ENCODE measurements at places on chromosomes 5 and 9.

DNA sequence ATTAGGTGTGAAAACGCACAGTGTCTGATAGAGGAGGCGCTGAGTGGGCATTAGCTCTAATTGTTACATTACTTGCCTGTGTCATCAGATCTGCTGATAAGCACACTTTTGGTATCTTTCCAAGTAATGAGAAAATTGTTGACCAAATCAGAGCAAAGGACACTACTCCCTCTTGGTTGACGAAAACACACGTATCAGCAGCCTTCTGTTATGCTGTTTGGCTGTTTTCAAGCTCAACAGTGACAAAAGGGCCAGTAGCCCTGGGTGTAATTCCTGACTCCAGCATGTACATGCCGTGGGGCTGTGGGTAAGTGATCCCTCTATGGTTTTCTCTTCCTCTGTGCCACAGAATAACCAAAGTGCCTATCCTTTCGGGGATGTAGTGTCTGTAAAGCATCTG, 151.4 kb downstream of the AUH start:
- no peak for DNase-seq

DNA sequence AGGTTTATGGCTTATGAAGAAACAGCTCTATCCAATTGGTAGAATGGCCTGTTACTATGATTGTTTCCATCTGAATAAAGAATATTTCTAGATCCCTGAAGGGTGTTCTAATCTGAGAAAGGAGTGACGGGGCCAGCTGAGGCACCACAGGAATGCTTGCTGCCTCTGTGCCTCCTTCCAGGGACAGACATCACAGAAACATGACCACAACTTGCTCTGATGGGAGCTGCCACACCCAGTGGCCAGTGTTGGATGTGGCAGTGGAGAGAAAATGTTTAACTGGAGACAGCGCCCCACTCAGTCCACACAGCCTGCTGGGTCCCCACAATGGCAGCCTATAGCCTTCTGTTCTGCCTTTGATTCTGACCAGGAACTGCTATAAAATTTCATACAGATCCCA, 38.6 kb upstream of the TESK1 start:
- DNase-seq: no peak

GRCh38 chr9:35142037-35142436, 19.8 kb upstream of the UNC13B start:
- no peak for DNase-seq

DNA sequence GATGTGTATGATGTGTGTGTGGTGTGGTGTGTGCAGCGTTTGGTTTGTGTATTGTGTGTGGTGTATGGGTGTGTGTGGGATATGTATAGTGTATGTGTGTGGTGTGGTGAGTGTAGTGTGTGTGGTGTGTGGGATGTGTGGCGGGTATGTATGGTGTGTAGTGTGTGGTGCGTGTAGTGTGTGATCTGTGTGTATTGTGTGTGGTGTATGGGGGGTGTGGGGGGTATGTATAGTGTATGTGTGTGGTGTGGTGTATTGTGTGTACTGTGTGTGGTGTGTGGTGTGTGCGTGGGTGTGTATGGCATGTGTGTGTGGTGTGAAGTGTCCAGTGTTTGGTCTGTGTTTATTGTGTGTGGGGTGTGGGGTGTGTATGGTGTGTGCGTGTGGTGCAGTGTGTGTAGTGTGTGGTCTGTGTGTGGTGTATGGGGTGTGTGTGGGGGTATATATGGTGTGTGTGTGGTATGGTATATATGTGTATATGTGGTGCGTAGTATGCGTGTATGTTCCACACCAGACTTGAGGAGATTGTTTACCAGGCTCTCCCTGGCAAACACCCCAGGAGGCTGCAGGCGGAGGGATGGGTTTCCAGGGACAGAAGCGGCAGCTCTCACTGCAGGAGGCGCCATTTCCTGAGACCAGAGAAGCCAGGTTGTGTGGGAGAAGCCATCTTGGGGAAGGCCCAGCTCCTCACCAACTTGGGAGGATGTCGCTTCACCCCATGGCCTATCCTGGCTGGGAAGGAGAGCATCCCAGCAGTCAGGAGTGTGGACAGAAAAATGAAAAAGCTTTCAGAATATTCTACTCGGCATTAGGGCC, 138.1 kb downstream of the NXNL2 start:
- no peak for DNase-seq

GRCh38 chr9:34218446-34218845, 39.6 kb downstream of the UBAP1 start:
- no peak for DNase-seq

DNA sequence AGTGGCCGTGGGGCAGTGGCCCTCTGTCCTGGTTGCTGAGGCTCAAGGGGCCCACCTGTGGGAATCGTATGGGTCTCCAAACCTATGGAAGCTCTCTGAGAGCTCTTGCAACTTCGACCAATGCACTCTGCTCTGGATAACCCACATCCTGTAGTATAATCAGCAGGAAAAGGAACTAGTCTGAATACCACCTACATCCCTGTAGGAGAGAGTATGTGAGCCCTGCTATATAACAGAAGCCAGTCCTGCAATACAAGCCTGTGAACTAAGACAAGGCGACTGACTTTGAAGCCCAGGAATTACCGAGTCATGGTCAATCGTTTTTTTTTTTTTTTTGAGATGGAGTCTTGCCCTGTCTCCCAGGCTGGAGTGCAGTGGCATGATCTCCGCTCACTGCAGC, 29.8 kb upstream of the BICD2 start:
- DNase-seq: no peak

DNA sequence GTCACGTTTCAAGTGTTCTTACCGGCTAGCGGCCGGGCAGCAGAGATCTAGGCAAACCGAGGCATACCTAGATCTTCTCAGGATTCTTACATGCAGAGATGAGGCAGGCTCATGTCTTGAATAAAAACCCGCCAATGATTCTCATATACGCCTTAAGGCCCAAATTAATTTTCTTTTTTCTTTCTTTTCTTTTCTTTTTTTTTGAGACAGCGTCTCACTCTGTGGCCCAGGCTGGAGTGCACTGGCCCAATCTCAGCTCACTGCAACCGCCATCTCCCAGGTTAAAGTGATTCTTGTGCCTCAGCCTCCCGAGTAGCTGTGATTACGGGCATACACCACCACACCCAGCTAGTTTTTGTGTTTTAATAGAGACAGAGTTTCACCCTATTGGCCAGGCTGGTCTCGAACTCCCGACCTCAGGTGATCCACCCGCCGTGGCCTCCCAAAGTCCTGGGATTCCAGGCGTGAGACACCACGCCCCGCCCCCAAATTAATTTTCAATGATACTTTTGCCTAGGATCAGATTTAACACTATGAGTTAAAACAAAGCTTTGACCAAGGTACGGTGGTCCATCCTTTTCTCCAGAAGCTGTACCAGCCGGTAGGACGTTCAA, 1.5 kb downstream of the C9orf40 start:
- no peak for DNase-seq

GRCh38 chr9:4769321-4770080, 23.2 kb upstream of the RCL1 start:
- no peak for DNase-seq

GRCh38 chr5:141910271-141910673, 13.4 kb upstream of the DELE1 start:
- DNase-seq: no peak

- DNase-seq: no peak
Measured at GRCh38 chr9:36862206-36863145, 171.6 kb downstream of the PAX5 start.

- no peak for DNase-seq
Measured at GRCh38 chr5:135119481-135119880, 85.5 kb upstream of the PITX1 start.

DNA sequence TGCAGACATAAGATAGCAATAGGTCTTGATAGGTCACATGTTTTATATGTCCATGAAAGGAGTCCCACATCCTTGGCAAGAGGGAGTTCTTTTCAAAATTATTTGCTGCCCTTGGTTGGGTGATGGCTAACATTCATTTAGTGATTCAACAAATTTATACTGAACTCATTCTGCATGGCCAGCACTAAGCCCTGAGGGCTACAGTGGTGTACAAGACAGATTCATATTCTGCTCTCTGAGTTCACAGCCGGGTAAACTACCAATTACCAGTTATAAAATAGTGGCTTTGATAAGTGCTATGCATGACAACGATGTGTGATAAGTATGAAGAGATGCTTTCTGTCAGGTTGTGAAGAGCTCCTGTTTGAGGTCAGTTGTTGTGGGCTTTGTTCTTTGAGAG, 340.0 kb downstream of the GABRG2 start:
- DNase-seq: no peak

DNA sequence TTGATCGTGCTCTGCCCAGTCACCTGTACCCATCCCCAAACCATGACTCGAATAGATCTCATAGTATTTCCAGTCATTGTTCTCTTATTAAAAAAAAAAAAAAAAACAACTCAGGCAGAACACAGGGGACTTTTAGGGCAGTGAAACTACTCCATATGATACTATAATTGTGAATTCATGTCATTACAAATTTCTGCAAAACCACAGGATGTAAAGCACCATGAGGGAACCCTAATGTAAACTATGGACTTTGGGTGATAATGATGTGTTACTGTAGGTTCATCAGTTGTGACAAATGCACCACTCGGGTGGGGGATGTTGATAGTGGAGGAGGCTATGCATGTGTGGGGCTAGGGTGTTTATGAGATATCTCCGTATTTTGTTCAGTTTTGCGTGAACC, 133.8 kb downstream of the RAB3C start:
- DNase-seq: no peak

DNA sequence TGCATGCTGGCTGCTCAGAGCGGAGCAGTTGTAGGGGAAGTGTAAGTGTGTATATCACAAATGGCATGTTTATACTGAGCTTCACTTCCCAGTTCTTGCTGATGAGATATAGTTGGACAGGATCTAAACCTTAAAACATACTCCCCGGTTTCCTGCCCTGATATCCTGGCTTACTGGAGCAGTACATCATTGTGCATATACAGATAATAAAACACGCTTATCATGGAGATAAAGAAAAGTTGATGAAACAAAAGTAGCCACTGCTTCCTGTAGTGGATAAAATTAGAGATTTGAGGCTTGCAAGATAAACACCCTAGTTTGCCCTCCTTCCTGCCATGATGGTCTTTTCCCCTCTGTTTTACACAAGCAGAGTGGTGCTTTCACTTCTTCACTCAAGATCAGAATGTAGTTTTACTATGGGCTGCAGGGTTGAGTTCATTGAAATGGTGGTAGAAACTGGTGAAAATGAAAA, 15.0 kb downstream of the NPR3 start:
- DNase-seq: no peak

- DNase-seq: no peak
Measured at GRCh38 chr5:20678386-20678785, 690.4 kb upstream of the CDH18 start.

- no peak for DNase-seq
Measured at GRCh38 chr9:73613092-73613701, 461.5 kb downstream of the ANXA1 start.

GRCh38 chr9:125831054-125831453, 83.9 kb downstream of the PBX3 start:
- no peak for DNase-seq

- no peak for DNase-seq
Measured at GRCh38 chr5:157657516-157657915, 5.3 kb upstream of the SOX30 start.

DNA sequence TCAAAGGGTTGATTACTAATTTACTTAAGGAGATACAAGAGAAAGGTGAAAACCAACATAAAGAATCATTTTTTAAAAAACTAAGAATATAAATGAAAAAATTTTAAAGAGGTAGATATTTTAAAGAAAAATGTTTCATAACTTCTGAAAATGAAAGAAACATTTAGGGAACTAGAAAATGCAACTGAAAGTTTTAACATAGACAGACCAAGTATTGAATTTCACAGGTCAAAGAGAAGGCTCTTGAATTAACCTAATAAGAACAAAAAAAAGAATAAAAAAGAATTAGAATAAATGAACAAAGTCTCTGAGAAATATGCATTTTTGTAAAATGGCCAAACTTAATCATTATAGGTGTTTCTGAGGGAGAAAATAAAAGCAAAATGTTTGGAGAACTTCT, 16.1 kb upstream of the FAM174A start:
- no peak for DNase-seq

GRCh38 chr5:147175516-147176097, 59.2 kb upstream of the STK32A start:
- DNase-seq: no peak

DNA sequence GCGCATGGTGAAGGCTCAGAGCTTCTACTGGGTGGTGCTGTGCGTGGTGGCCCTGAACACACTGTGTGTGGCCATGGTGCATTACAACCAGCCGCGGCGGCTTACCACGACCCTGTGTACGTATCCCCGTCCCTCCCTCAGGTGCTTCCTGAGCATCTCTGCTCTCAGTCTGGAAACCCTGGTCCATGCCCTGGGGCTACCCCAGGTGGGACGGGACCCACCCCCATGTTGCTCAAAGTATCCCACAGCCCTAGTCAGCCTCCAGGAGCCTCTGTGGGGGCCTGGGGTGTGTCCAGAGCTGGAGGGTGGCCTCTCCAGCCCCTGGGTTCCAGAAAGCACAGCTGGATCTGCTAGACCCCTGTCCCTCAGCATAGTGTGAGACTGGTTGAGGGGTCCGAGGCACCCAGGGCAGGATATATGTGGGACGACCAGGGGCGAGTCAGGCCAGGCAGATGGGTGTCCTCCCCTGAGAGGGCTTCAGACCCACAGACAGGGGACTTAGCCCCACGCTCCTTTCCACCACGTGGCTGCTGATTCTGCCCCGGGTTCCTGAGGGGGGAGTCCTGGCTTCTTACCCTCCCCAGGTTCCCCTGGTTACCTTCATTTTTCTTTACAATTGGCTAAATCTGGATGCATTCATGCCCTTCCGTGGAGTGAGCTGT, 94.0 kb downstream of the CACNA1B start:
- DNase-seq: no peak

GRCh38 chr5:1638658-1639400, 115.1 kb upstream of the LPCAT1 start:
- DNase-seq: no peak

- no peak for DNase-seq
Measured at GRCh38 chr9:133991964-133992779, at the start of gene VAV2. VAV2 (minus strand) TSS chr9:133992324; CDS start chr9:133992278, 46 bp downstream.

- no peak for DNase-seq
Measured at GRCh38 chr5:78601559-78602314, 46.8 kb downstream of the LHFPL2 start.

DNA sequence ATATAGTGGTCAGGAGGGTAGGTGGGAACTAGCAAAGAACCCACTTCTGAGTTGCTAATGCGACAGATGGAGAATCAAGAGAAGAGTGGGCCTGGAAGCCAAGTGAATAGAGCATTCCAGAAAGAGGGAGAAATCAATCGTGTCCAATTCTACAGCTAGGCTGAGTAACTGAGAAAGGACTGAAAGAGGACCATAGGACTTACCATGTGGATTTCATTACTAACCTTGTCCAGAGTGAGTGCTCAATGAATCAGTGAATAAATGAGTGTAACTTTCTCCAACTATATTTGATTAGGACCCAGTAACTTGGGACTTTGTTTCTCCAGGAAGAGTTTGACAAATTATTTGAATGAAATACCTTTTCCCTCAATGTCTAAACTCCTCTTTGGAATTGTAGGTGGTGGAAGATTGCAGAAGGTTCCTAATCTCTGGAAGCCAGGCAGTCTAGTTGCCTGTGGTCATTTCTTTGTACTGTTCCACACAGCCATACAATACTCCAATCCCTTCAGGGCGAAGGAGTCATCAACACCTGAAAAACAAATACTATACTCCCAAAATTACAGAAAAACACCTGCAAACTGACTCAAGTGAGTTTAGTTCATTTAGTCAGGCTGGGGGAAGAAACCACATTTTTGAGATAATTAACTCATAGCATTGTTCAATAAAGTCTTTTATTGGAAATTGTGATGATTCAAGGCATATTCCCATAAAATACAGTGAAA, 2.6 kb upstream of the F2RL1 start:
- DNase-seq: no peak

GRCh38 chr5:141760193-141760592, 78.2 kb upstream of the ARAP3 start:
- no peak for DNase-seq

GRCh38 chr5:179254638-179255271, 90.5 kb downstream of the ADAMTS2 start:
- DNase-seq: no peak

Data from stimulated activated CD8-positive, alpha-beta memory T cell treated with anti-CD3 and anti-CD28 coated beads, Interleukin-4, amount 100 ng/mL, for 1 hour (primary cell).